ENCODE measurements at places on chromosomes 5 and 9.

DNA sequence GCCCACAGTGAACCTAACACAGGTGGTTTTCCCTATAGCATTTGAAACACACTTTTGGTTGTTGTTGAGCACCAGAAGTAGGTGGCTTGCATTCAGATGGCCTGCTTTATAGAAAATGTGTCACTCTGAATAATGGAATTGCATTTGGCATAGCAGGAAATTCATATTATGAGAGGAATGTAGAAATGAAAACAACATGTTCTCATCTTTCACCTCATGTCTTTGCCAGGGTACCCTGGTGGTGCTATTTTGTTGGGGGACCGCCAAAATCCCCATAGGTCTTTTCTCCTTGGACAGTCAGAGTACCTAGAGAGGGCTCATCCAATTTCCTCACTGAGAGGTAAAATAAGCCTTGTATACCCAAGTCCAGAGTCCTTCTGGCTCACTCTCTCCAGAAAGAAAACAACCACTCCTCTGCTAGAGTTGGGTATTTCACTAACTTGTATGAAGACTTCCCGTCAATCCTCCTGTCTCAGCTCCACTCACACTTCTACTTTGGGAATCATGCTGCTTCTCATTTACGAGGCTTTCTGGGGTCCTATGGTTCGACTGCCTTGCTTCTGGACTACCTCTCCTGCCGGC, 67.4 kb downstream of the MRPS27 start:
- DNase-seq, result no peak

DNA sequence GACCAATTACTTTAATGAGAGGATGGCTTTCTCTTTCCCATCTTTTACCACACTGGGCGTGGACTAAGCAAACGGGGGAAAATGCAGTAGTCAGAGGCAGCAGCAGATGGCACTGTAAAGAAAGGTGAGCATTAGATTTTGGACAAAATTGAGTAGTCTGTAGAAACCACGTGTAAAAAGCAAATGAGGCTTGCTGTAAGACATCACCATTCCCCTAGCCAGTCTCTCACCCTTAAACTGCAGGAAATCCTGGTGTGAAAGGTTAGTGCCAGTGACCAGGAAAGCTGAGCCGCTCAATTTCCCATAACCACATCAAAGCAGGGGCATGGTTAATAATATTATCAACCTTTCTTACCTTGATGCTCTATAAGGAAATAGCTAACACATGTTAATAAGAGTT, 31.8 kb downstream of the SPATA31C2 start:
- DNase-seq, result no peak

- no peak for DNase-seq
Measured at GRCh38 chr5:56520986-56521730, 288.0 kb upstream of the ANKRD55 start.

- DNase-seq, result no peak
Measured at GRCh38 chr5:119578937-119579336, 50.4 kb upstream of the FAM170A start.

DNA sequence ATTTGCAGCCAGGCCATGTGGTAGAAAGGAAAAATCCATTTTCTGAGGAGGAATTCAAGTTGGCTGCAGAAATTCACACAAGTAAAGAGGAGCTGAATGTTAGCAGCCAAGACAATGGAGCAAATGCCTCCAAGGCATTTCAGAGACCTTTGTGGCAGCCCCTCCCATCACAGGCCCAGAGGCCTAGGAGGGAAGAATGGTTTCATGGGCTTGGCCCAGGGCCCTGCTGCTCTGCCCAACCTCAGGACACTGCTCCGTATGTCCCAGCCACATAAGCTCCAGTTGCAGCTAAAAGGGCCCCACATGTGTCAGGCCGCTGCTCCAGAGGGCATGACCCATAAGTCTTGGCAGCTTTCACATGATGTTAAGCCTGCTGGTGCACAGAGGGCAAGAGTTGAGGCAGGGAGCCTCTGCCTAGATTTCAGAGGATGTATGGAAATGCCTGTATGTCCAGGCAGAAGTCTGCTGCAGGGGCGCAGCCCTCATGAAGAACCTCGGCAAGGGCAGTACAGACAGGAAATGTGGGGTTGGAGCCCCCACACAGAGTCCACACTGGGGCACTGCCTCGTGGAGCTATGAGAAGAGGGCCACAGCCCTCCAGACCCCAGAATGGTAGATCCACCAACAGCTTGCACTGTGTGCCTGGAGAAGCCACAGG, 144.2 kb upstream of the EPB41L4A start:
- DNase-seq, result no peak

DNA sequence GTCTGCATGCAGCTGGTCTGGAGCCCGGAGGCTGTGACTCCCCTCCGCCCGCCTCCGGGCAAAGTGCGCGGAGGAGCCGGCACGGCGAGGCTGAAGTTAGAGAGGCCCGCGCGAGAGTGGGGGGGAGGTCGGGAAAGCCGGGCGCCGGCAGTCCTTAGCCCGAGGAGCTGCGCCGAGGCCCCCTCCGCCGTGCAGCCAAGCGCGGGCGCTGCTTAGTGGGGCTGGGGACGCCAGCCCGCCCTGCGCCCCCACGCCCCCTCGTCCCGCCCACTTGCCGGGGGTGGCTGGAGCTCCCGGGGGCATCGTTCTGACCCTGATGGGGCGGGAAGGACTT, 403 bp downstream of the NINJ1 start:
- no peak for DNase-seq

DNA sequence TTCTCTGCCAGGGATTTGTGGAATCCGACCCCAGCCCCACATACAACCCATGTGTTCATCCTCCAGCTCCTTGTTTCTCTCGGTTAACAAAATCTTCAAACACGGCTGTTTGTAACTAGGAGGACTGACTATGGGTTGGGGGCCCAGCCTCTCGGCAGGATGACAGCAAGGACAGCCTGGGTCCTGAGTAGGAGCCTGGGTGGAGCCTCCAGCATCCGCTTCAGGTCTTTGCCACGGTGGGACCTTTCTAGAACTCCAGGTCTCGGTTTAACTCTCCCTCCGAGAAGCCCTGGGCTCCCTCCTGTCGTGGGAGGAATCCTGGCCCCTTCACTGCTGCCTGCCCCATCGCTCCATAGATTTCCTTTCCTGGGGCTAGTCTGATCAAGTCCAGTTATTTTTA, 248.5 kb downstream of the PBX3 start:
- no peak for DNase-seq

- no peak for DNase-seq
Measured at GRCh38 chr5:150168864-150169263, 2.3 kb downstream of the CDX1 start.
